ENCODE measurements at places on chromosomes 5 and 9.
A peak's percentile ranks its signal among the peaks of the same experiment; 100 is the strongest.

DNA sequence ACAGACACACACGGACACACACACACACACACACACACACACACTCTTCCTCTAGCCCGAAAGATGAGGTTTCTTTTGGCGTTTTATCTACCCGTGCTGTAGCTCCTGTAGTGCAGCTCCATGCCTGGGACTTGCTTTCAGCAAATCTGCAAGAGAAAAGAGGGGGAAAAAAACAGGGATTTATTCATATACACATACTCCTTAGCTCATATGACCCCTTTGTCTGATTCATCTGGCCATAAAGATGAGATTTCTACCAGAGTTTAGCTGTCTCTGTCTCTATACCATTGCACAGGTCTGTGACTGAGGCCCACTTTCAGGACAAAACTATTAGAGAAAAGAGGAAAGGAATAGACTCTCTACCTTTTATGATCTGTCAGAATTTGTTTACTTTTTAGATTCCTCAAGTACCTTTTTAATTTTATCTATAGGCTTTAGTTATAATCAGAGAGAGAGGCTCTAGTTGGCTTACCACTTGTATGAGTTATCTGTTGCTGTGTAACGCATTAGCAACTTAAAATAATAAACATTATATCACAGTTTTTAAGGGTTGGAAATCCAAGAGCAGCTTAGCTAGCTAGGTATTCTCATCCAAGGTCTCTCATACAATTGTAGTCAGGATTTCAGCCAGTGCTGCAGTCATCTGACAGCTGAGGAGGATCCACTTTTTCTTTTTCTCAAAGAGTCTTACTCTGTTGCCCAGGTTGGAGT lies 14.7 kb downstream of the SNX2 start:
- no peak for DNase-seq

GRCh38 chr5:15798006-15798405 lies 298.0 kb downstream of the FBXL7 start:
- DNase-seq = no peak

DNA sequence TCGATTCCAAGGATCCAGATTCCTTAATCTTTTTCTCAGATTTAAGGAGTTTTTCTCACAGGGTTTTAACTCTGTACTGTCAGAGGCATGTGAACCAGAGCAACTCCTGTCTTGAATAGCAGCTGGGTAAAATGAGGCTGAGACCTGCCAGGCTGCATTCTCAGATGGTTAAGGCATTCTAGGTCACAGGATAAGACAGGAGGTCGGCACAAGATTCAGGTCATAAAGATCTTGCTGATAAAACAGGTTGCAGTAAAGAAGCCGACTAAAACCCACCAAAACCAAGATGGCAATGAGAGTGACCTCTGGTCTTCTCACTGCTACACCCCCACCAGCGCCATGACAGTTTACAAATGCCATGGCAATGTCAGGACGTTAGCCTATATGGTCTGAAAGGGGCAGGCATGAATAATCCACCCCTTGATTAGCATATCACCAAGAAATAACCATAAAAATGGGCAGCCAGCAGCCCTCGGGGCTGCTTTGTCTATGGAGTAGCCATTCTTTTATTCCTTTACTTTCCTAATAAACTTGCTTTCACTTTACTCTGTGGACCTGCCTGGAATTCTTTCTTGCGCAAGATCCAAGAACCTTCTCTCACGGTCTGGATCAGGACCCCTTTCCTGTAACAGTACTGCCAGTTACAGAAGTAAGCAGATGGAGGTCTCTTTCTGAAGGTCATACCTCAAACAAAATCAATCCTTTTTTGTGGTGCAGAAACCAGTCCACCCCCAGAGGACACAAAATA lies 87.1 kb downstream of the SLC38A9 start:
- DNase-seq = no peak

DNA sequence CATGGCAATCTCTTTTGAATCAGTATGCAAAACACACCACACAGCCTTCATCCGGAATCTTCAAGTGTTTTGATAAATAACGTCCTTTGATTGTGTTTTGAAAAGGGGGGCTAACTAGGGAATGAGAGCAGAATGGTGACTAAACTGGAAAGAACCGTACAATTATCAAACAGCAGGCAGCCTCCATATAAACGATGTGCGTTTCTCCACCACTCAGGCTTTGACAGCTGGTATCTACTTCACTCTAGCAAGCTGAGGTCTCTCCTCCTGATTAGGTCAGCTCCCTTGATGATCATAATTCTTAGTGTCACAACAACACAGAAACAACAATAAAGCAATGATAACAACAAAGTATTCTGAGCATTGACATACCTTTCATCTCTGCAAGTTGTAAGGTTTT lies 465.9 kb downstream of the TUSC1 start:
- no peak for DNase-seq

- no peak for DNase-seq
Observed at GRCh38 chr5:58548068-58548467, 34.8 kb upstream of the RAB3C start.

- peak; percentile 70 for DNase-seq
Observed at GRCh38 chr5:150155258-150156026, at the start of gene PDGFRB. Gene PDGFRB, minus strand, starts transcription at chr5:150155845. Its CDS starts 18,798 bp downstream, at chr5:150137047.

DNA sequence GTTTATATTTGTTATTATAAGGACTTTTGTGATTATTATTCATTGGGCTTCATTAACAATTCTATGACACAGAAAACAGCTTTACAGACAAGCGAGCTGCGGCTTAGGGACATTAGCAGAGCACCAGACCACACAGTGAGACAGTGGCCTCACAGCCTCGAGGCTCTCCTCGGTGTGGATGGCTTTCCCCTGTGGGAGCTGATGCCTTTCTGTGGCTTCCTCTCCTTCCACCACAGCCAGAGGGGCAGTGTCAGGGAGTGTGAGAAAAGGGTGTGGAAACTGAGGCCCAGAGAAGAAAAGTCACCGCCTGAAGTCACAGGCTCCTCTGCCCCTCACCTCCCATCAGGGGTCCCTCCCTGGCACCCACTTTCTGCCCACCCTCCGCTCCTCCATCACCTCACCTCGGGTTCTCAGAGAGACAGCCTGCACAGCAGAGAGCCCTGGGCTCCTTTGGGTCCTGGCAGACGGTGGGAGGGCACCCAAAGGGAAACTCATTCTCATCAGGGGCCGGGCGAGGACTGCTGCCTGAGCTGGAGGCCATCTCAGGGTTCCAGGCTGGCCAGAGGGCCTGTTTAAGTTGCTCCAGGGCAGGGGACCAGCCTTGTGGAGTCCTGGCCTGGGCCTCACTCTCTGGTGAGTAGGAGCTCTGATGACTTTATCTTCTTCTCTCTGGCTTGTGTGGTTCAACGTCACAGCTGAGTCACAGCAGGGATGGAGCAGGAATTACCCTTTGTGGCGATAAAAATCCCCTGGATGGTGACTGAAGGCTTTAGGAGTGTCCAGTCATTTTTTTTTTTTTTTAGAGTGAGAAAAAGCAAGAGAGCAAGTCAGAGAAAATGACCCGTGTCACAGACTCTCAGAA lies 830 bp downstream of the TRAF1 start:
- no peak for DNase-seq

GRCh38 chr5:140927228-140927573 lies 1.1 kb downstream of the PCDHAC1 start:
- DNase-seq = peak; percentile 47

DNA sequence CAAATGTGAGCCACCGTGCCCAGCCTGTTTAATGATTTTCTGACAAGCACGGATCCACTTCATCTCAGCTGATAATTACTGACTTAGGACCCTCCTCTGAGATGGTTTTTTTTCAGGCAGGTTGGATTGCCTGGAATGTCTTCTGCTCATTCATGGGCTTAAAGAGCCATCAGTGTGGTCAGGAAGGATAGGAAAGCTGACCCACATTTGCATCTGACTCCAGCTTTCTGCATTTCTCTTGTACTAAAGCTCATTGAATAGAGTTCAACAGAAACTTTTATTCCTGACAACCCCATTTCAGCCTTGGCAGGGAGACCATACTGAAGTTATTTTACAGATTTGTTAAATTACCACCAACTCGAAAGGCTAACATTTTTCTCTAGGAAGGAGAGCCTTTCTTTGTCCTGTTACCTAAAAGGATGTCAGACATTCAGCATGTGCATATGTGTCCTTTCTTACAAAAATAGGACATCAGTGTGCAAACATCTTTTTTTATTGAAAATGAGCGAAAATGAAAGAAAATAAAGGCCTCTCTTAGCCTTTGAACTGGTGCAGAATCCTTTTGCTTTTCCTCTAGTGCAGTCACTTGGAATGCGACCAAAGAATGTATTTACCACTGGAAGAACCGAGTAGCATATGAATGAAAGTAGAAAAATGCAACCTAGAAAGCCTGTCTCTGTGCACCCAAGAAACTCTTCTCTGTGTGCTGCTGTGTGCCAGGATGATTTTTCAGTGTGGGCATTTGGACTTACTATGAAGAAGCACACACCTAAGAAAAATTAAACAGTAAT lies 26.6 kb downstream of the ADCY2 start:
- DNase-seq = no peak

- DNase-seq = no peak
Observed at GRCh38 chr5:61329550-61330128, 2.4 kb upstream of the ZSWIM6 start.

GRCh38 chr9:107807183-107807582 lies 317.6 kb upstream of the KLF4 start:
- DNase-seq = no peak

DNA sequence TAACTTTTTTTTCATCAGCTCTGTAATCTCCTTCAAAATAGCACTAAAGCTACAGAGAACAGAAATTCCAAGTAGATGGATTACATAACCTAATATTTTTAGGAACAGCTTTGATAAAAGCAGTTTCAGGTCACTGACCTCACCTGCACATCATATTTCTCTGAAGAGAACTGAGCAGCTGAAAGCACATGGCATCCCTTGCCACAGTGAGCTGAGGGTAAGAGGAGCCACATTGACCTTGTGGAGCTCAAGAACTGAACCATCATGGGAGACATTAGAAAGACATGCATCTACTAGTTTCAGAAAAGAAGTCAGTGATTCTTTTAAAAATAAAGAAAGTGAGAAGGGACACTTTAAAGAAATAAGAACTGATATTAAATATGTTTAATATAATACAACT lies 222.7 kb downstream of the CFAP90 start:
- no peak for DNase-seq

DNA sequence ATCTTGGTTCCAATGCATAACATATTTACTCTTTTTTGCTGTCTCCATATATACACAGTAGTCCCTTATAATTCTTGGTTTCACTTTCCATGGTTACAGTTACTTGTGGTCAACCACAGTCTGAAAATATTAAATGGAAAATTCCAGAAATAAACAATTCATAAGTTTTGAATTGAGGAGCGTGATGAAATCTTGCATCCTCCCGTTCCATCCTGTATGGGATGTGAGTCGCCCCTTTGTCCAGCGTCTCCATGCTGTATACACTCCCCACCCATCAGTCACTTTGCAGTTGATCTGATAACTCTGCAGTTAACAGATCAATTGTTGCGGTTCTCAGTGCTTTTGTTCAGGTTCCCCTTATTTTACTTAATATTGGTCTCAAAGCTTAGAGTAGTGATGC lies 11.5 kb upstream of the FAF2 start:
- no peak for DNase-seq

- DNase-seq = no peak
Observed at GRCh38 chr9:105024529-105024928, 96.6 kb upstream of the ABCA1 start.

DNA sequence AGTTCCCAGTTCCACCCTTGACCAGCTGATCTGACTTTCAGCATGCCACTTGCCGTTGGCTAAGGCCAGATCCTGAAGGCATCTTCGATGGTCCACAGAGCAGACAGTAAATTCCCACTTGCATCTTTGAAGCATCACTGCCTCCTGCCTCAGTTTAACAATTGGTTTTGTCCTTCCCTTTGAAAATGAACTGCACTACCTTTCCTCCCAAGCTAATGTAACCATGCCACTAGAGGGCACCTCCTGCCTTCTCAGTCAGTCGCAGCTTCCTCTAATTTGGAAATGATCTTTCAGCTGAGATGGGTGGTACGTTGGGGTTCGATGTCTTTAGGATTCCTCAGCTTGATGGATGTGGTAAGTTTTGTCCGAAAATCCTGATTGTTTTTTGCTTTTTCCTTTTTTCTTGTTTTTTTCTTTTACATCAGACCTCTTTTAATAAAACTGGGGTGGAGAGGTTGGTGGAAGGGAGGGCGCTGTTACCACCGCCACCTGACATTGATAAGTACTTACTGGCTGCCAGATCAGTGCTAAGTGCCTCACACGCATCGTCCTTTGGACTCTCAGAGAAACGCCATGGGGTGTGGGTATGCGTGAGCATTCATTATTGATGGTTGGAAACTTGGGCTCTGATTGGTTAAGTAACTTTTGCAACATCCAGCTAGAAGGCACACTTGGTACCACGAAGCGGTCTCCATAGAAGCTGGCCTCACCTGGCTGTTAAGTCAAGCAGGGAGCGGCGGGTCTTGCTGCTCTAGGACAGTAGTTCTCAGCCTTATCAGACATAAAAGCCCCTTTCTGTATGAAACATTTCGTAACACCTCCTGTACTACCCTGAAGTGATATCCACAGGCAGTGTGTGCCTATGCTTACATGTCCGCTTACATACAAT lies 16.9 kb downstream of the PTTG1 start:
- peak; percentile 50 for DNase-seq

GRCh38 chr5:133977858-133978257 lies 9.4 kb upstream of the C5orf15 start:
- no peak for DNase-seq
